ENCODE measurements at places on chromosomes 7 and 10.

DNA sequence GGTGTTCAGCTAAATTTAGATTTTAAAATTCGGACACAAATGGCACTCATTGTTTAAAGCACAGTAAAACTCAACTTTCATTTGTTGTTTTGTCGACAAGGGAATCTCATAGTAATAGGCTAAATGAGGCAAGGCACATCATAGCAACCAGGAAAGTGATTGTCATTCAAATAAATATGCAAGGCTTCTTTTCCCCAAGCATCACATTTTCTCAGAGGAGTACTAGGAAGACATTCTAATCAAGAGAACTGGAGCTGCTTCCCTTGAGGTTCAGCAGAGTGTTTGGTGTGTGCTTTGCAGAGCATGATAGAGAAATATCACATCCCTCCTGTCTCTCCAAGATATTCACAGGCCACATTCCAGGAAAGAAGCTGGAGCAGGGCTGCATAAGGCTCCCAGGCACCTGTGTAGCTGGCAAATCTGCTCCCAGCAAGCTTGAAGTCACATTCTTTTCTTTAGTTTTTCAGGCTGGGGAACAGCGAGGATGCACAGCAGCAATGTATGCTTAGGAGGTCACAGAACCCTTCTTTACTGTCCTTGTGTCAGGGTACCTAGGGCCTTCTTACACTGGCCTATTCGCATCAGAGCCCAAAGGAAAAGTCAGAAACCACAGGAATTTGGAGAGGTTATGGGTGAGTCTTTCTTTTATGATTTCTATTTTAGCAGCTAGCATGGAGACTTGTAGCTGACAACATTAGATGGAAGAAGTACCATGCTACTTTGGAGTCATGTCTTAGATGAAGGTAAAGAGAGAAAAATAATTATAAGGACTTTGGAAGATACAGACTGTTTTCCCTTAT, 95.9 kb upstream of the HDAC9 start:
- no peak for DNase-seq

DNA sequence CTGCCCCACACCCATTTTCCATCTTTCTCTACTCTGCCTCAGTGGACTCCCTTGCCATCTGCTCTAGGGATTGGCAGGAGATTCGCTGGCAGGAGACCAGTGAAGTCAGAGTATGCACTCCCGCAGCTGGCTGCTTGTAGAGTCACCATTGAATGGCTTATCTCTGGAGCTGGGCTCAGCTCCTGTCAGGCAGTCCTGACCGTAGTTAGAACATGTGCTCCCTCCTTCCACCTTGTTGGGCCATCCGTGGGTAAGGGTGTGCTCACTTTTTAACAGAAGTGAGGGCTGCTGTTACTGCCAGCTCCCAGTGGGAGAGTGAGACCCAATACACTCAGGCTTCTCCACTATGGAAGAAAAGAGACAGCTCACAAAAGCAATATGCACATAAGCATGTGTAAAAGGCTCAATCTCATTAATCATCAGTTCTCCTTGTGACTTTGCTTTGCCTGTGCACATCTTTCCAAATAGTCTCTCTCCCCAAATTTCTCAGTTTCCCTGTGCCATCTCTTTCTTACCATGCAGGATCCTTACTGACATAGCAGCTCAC, 773.3 kb downstream of the GRID1 start:
- DNase-seq, result no peak

GRCh38 chr10:102704915-102705314, 9.3 kb downstream of the ARL3 start:
- DNase-seq, result no peak

DNA sequence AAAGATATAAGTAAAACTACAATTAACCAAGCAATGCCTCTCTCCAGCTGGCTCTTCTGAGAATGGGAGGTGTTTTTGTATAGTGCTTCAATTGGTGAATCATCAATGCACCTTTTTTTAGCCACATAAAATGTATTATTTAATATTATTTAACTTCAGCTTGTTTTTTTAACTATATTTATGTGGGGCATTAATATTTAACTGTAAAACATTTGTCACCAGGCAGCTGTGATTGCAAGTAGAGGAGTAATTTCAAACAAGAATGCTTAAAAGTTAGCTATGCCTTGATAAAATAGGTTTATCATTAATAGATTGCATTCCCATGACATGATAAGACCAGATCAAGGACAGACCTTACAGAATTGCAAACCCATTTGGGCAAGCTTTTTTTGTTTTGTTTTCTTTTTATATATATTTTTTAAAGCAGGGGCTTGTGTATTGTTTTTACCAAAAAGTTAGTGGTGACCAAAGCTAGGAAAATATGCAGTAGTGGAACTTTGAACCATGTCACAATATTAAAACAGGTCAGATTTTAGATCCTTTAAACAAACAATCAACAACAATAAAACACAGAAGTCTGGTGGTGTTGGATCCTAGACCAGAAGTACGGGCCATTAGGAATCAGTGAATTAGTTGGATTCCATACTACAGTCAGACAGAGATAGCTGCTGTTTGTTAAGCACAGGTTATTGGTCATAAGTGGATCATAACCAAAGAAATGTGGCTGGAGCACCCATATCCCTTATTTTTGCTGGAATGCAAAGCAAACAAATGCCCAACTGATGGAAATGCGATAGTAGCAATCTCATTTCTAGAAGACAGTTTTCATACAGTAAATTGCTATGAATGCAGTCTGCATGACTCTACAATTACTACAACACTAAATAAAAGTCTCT, 2.9 kb downstream of the CAV2 start:
- DNase-seq, result no peak

DNA sequence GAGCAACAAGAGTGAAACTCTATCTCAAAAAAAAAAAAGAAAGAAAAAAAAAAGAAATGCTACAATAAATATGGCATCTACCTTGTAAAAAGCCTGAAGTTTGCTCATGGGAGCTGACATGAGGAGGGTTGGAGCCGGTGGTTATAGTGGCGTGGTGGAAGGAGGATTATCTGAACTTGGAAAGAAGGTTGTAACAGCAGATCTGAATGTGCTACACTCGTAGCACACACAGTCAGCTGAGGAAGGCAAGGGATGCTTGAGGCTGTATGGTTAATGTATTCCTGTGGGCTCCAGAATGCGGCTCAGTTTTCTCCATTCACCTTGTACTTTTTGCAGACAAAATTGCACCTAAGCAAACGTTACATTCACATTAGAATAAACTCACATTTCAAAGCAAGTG, 390.3 kb upstream of the GALNT17 start:
- DNase-seq, result no peak

DNA sequence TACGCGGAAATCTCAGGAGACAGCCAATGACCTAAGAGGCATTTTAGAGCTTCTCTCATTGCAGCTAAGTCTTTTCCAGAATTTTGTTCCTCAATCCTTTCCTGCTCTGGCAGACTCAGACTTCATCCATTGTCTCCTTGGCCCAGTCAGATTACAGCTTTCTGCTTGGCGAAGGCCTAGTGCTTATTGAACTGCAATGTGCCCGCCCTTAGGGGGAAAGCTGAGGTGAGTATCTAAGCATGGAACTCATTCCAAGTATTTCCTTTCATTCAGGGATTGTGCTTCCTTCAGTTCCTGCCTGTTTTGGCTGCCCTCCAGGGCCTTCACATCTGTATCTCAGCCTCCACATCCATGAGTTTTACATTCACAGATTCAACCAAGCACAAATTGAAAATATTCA, 37.5 kb downstream of the PRLHR start:
- DNase-seq, result no peak
